Ecto neural progenitor cell (in vitro differentiated cells): ENCODE measurements at places on chromosomes 13 and 19.

GRCh38 chr13:23460309-23460708, 26.8 kb upstream of the SACS start:
- DNase-seq = no peak

DNA sequence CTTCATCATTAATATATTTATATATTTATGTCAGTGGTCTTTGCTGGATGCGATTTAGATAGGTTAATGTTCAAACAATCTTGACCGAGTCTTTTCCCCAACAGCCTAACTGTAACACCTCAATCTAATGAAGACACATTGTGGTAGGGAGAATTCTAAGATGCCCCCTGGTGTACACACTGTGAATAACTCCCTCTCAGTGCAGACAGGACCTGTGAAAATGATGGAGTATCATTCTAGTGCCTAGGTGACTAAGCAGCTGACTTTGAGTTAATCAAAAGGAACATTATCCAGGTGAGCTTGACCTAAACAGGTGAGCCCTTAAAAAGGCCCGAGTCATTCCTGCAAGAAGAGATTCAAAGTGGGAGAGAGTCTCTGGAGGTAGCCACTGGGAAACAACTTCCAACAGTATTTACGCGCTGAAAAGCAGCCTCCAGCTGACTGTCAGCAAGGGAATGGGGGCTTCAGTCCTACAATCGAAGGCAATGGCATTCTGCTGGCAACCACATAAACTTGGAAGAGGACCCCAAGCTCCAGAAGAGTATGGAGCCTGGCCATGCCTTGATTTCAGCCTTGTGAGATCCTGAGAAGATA, 28.0 kb upstream of the KBTBD7 start:
- DNase-seq = no peak

- no peak for DNase-seq
Measured at GRCh38 chr19:13840305-13841085, 36.4 kb upstream of the NANOS3 start.

DNA sequence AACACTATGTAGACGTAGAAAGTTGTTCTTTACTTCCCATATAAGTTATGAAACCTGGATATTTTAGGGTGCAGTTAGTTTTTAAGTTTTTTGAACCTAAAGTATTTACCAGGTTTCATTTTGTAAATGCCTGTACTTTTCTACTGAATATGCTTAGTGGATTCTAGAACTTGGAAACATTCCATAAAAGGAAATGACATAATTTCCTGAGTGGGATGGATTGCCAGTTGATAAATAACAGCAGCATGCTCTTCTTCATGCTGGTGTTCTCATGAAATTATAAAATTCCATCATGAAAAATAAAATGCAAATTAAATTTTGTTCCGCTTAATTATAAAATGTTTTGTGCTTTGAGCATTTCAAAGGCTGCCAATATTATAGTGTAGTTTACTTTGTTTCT, 362.2 kb upstream of the PCDH20 start:
- DNase-seq = no peak

DNA sequence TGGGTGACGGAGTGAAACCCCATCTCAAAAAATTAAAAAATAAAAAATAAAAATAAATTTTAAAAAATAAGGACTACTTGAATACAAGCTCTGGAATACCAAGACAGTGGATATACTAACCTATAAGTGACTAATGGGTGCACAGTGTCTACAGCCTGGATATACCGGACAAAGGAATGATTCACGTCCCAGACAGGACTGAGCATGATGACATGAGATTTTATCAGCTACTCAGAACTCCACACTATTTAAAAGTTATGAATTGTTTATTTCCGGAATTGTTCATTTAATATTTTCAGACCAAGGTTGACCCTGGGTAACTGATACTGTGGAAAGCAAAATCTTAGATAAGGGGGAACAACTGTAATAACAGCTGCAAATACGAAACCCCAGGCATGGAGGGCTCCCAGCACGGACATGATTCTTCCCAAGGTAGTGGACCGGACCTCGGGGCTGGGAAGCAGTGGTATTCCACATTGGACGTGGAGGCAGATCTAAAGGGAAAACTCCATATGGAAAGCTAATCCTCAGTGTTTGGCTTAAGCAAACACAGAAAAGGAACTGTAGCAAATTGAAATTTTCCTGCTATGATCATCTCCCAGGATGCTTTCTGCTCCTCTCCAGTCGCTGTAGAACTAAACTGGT, 102.6 kb upstream of the TSHZ3 start:
- no peak for DNase-seq
